ENCODE measurements at places on chromosomes 6 and 20.

- DNase-seq = peak; percentile 67
These were observed at the start of gene LAMP5 for GRCh38 chr20:9514461-9515213. Gene LAMP5 (plus strand): TSS chr20:9514590. CDS start chr20:9514853, 263 bp downstream.

- no peak for DNase-seq
These were observed 21.1 kb downstream of the RTN4IP1 start for GRCh38 chr6:106608080-106608668.

GRCh38 chr6:29632789-29633533 lies at the start of gene GABBR1:
Gene GABBR1 (minus strand): TSS chr6:29633183. CDS start chr6:29632385, 798 bp downstream.
- DNase-seq = peak; percentile 93

DNA sequence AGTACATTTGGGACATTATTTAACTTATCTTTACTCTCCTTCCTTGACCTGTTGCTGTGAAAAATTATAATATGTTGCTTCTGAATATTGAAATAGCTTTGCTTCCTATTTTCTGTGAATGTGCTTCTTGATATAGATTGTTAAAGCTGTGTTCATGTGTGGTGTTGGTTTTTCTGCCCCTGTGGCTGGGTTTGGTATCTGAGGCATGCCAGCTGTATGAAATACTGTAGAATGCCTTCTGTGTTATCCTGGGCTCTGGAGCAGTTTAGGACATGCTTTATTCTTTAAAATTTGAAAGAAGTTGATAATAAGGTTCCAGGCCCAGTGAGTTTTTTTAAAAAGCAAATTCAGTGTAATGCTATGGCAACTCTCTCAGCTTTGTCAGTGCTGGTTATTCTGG lies 71.7 kb downstream of the HIVEP1 start:
- no peak for DNase-seq

GRCh38 chr6:24969343-24969860 lies 33.6 kb upstream of the RIPOR2 start:
- no peak for DNase-seq

Measured in right forelimb (tissue), 1 donor.